ENCODE measurements at places on chromosomes 7 and 10.

DNA sequence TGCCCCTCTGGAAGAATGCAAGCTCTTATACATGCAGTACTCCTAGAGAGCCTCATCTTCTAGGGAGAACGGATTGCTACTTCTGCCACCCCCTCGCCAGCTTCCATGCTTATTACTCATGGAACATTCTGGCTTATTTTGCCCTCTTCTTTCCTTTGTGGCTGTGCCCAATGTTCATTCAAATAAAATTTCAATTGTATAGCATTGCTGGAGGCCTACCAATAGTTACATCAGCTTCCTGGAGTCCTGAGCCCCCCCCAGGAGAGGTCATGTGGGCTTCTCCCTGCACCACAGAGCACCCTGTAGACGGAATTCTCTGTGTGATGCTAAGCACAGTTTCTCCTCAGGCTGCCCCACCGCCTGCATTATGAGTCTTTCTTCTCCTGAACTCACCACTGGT is 1094.0 kb downstream of the KCNMA1 start:
- DNase-seq, result no peak

GRCh38 chr7:111108496-111108895 is 17.6 kb downstream of the LRRN3 start:
- no peak for DNase-seq

- DNase-seq, result no peak
These were observed 3.9 kb upstream of the VGF start for GRCh38 chr7:101169110-101169837.

DNA sequence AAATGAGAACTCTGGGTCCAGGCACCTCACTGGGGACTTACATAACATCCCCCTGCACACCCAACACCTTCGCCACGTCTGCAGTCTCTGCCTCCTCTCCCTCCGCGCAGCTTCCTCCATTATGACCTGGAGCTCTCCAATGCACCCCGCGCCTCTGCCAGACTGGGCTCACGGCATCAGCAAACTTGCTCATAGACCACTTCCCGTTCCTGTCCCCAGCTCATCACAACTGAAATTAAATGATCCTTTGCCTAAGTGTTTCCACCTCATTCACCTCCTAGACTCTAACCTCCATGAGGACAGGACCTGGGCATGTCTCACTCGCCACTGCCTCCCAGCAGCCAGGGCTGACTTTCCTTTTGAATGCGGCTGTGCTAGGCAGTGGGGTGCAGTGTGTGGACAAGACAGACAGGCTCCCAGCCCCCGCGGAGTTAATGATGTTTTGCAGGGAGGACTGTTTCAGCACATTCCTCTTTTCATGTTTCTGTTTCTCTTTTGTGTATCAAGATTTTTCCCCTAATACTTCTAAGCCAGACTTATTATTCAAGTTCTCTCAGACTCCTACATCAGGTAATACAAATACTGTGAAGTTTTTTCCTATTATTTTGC is 18.8 kb downstream of the CHST15 start:
- no peak for DNase-seq

- no peak for DNase-seq
These were observed 78.2 kb downstream of the NT5C2 start for GRCh38 chr10:103114876-103115275.

GRCh38 chr7:87984088-87984487 is 50.0 kb downstream of the ADAM22 start:
- no peak for DNase-seq

DNA sequence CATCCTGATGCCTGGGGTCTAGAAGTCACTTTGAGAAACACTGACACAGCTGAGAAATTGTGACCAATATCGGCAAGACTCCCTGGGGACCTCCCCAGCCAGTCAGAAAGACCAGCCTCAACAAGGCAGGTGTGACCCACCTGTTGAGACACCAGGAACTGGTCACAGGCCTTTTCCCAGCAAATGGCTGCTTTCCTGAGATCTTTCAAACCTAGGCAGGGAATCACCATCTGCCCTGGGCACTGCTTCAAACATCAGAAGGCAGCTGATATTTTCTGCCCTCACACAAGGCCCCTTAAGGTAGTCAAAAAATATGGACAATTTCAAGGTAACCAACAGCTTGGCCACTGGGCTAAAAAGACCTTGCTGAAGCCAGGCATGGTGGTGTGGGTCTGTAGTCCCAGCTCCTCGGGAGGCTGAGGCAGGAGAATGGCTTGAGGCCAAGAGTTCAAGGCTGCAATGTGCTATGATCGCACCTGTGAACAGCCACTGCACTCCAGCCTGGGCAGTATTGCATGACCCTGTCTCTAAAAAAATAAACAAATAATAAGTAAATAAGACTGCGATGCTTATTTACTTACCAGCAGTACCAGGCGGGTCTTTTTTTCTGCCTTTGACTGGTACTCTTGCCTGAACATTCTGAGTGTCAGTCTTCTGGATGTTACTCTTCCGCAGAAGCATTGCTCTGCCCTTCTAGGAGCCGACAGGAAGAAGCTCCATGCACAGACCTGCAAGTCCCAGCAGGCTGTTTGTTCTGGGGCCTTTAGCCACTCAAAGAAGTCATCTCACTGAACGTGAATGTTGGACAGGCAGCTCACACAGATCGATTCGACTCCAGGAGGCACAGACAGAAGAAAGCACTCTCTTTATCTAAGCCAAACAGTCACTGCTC is 59.7 kb downstream of the SORBS1 start:
- no peak for DNase-seq

GRCh38 chr10:108411894-108412293 is 1247.4 kb upstream of the SORCS1 start:
- no peak for DNase-seq

- DNase-seq, result no peak
These were observed 38.0 kb downstream of the MEOX2 start for GRCh38 chr7:15648461-15648961.

GRCh38 chr10:111822661-111823060 is 360.9 kb downstream of the GPAM start:
- no peak for DNase-seq

GRCh38 chr10:101403161-101403560 is 49.2 kb downstream of the BTRC start:
- no peak for DNase-seq

GRCh38 chr7:98626460-98627412 is 9.7 kb downstream of the NPTX2 start:
- DNase-seq, result no peak

GRCh38 chr10:78702186-78702585 is 366.6 kb upstream of the ZMIZ1 start:
- no peak for DNase-seq

DNA sequence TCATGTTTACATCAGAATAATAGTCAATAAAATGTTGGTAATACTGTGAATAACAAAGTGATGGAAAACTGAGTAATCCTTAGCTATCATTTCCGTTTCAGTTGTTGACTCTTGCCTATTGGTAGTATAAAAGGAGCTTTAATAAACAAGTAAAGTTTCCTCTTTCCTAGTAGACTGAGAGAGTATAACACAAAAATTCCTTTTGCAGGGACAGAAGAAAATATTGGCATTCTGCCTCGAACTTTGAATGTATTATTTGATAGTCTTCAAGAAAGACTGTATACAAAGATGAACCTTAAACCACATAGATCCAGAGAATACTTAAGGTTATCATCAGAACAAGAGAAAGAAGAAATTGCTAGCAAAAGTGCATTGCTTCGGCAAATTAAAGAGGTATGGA is 9.4 kb downstream of the KIF20B start:
- DNase-seq, result no peak

DNA sequence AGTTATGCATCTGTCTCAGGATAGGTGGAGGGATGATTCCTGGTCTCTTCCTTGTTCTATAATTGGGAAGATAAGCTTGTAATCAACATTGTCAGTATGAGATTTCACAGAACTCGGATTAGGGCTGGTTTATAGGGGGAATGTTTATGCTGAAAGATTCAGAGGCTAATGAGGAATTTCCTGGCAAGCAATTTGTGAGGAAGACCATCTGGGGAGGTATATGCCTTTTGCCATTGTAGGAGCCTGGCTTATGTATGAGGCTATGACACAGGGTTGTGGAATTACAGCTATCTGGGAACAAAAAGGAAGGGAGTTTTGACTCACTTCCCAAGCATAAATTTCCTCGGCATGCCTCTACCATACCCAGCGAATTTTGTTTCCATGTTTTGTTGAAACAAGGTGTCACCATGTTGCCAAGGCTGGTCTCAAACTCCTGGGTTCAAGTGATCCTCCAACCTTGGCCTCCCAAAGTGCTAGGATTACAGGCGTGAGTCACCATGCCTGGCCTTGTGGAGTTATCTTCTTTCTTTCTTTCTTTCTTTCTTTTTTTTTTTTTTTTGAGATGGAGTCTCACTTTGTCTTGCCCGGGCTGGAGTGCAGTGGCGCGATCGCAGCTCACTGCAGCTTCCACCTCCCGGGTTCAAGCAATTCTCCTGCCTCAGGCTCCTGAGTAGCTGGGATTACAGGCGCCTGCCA is 1.6 kb upstream of the COPS6 start:
- DNase-seq, result no peak

- DNase-seq, result no peak
These were observed 63.4 kb downstream of the KIAA1217 start for GRCh38 chr10:24272374-24272773.

- no peak for DNase-seq
These were observed 104.5 kb downstream of the CXCL12 start for GRCh38 chr10:44280226-44281014.

- DNase-seq, result no peak
These were observed 44.7 kb upstream of the MXI1 start for GRCh38 chr10:110162741-110163145.

DNA sequence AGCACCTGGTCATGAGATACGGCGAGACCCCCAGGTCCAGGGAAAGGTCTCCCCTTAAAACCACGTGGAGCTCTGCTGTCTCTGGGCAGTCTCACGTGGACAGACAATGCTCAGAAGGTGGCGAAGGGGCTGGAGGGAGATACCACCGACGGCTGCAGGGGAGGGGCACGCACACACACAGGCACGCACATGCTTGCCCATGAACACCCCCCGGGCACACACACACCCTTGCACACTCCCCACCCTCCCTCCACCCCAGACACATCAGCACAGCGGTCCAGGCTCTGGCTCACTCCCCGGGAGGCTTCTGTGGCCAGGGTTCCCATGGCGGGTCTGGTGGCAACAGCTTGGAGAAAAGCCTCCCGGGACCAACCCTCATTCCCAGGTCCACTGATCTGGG is 52.4 kb upstream of the TNRC18 start:
- no peak for DNase-seq

GRCh38 chr10:70751356-70751755 is 33.8 kb downstream of the TBATA start:
- no peak for DNase-seq

DNA sequence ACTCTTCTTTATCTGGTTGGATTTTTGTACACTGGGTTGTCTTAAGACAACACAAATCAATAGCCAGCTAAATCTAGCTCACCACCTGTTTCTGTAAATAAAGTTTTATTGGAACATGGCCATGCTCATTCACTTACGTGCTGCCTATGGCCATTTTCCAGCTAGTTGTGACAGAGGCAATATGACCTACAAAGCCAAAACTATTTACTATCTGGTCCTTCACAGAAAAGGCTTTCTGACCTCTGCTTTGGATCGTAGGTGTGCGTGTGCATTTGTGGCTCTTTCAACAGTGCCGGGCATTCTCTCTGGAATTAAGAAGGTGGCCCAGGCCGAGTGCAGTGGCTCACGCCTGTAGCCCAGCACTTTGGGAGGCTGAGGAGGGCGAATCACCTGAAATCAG is 45.5 kb downstream of the NRAP start:
- DNase-seq, result no peak

DNA sequence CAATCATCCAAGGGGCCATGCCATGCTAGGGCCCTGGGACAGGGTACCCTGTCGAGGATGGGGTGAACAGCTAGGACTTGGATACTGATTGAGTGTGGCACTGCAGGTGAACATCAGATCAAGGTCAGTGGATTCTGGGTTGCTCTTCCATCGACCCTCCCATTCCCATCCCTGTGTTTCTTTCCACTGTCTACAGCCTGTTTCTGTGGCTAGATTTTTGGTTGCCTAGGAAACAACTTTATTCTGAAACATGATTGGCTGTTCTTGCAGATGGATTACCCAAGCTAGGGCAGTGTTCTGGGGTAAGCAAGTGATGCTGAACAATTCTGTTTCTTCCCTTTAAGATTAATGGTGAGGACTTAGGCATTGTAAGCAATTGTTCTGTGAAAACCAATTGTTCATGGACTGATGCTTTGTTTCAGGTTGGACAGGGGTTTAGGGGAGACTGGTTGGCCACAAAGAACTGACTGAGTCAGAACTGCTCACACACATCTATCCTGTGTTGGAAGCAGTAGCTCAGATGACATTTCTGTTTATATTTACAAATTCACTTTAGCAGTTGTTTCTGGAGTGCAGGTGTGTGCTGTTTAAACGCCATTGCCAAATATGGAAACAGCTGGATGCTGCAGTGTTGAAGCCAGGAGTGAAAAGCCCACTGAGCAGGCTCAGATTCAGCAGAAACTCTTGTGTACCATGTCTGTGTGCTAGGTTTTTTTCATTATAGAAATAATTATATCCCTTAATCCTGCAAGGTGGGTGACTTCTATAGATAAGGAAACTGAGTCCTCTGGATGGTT is 102.3 kb upstream of the BTBD16 start:
- no peak for DNase-seq

DNA sequence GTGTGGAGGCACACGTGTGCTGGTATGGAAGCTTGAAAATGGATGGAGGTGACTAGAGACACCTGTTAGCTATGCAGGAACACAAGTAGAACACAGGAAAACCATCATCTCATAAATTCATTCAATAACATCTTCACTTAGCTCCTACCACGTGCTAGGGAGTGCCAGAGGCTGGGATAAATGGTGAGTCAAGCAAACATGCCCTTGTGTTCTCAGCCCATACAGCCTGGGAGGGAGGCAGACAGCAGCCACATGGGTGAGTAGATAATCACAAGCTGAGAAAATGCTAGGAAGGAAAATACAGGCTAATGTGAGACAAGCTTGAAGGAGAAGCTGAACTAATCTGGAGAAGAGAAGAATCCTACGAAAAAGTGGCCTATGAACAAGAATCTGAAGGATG is 468.0 kb upstream of the ZMIZ1 start:
- no peak for DNase-seq

- DNase-seq, result no peak
These were observed 2.2 kb downstream of the PDCD4 start for GRCh38 chr10:110873951-110874350.

DNA sequence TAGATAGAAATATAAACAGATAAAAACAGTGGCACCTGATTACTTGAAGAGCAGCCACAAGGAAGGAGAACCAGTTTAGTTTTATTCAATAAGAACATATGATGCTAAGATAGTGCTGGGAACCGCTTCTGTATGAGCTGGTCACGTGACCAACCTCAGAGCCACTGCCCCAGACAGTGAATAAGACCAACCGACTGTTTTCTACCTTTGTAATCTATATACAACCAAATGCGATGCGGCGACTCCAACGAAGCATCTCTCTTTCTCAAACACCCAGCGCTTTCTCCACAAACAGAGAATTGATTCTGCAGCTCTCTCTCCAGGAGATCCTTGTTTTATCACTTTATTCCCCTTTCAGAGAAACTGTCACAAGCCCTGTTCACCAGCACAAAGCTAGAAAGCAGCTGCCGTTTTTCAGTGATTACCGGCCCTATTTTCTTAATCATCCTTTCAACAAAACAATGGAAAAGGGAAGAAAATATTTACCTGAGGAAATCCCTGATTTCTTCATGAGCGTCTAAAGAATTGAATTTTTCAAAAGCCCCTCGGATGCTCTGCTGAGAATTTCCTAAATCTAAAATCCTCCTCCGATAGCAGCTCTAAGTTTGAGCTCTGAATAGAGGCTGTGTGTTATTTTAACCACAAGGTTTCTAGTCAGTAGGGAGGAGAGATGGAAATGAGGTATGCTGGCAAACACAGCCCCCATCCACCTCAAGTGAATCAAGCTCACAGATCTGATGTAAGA is 55.7 kb upstream of the JCAD start:
- DNase-seq, result no peak

GRCh38 chr7:102208826-102209225 is 77.8 kb upstream of the SH2B2 start:
- DNase-seq, result peak; percentile 3
